Naive thymus-derived CD4-positive, alpha-beta T cell (primary cell): ENCODE measurements at places on chromosomes 2 and 18. TPM values are rescaled to one million over a fixed set of nuclear protein-coding genes. Genes with fewer than 3 reads are reported as not detected.

GRCh38 chr18:74294526-74294925 is 2.8 kb upstream of the CYB5A start:
- no peaks in the 10 kb centered on the region for H3K27me3 ChIP-seq
- no peak for DNase-seq
- H3K4me1 ChIP-seq, result no peaks in the 10 kb centered on the region

DNA sequence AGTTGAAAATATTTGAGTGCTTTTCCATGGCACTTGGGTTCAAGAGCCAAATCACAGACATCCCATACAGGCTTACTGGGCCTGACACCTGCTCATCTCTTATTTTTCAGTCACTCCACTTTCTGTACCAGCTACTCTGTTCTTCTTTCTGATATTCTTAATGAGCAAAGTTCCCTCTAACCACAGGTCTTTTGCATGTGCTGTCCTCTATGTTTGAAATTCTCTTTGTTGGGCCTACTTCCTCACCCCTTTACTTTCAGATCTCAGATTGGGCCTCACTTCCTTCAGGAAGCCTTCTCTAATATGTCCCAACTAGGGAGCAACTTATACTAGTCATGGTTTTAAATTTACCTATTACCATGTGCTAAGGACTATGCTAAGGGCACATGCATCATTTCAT is 81.8 kb upstream of the RBMS1 start:
- no peak for DNase-seq
- H3K36me3 ChIP-seq, result no peaks in the 10 kb centered on the region
- no peaks in the 10 kb centered on the region for H3K4me1 ChIP-seq
- no peak overlapping the region for H3K27ac ChIP-seq

Gene TACR1
- not detected for total RNA-seq

Gene RAB17
- total RNA-seq, result not detected in 2 replicates

Gene TMEM185B
- 19.5 TPM for total RNA-seq

- H3K4me1 ChIP-seq, result no peaks in the 10 kb centered on the region
- H3K36me3 ChIP-seq, result peaks cover 5% of the 10 kb centered on the region
- H3K27ac ChIP-seq, result no peak overlapping the region
- DNase-seq, result no peak
- no peak overlapping the region for H3K4me3 ChIP-seq
- no peaks in the 10 kb centered on the region for H3K27me3 ChIP-seq
Observed at GRCh38 chr2:227517724-227518123, 45.8 kb downstream of the AGFG1 start.

GRCh38 chr2:109218087-109218791 is 89.2 kb downstream of the SH3RF3 start:
- no peaks in the 10 kb centered on the region for H3K36me3 ChIP-seq
- DNase-seq, result no peak
- peaks cover 16% of the 10 kb centered on the region for H3K27me3 ChIP-seq
- H3K27ac ChIP-seq, result no peak overlapping the region

Gene SGPP2
- 1.4 TPM for total RNA-seq

Gene SERPINB7
- total RNA-seq, result not detected in 2 replicates

Gene CFC1B
- not detected for total RNA-seq
